ENCODE measurements at places on chromosomes 6 and 20.

GRCh38 chr6:170247178-170247701 is 43.6 kb downstream of the DLL1 start:
- DNase-seq, result no peak

- no peak for DNase-seq
Measured at GRCh38 chr6:154598399-154598798, 87.9 kb upstream of the CNKSR3 start.

- no peak for DNase-seq
Measured at GRCh38 chr6:138817799-138818198, 21.9 kb downstream of the ECT2L start.

DNA sequence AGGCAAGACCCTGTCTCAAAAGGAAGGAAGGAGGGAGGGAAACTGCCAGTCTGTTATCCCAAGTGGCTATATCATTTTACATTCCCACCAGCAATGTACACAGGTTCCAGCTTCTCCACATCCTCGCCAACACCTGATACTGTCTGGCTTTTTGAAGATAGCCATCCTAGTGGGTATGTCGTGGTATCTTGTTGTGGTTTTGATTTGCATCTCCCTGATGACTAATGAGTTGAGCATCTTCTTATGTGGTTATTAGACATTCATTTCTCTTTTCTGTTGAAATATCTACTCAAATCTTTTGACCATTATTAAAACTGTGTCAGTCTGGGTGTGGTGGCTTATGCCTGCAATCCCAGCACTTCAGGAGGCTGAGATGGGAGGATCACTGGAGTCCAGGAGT is 47.9 kb upstream of the ARID1B start:
- no peak for DNase-seq

DNA sequence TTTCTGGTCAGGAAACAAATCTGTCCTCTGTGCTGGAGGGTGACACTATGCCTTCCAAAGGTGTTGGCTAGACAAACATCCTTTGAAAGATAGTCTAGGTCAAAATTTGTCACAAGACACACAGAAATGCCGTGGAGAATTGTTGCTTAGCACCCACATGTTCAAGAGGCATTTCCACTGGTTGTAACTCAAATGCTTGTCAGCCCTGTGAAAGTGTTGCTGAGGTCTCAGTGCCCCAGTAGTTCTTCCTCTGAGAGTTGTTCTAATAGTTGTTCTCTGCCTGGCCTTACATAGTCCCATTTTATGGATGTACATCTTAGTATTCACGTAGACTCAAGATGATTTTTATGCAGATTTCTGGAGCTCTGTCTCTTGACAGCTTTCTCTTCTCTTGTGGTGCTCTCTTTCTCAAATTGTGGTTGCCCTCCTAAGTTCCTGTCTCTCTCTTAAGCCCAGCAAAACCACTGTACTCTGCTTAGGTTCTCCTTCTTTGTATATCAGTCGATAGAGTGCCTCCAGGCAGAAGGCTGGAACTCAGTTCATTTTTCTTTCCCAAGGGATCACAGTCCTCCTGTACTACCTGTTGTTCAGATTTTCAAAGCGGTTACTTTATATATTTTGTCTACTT is 39.5 kb upstream of the REV3L start:
- no peak for DNase-seq

- no peak for DNase-seq
Measured at GRCh38 chr6:16812993-16813392, 51.7 kb upstream of the ATXN1 start.

- DNase-seq, result no peak
Measured at GRCh38 chr6:89708316-89708715, 69.8 kb upstream of the LYRM2 start.

DNA sequence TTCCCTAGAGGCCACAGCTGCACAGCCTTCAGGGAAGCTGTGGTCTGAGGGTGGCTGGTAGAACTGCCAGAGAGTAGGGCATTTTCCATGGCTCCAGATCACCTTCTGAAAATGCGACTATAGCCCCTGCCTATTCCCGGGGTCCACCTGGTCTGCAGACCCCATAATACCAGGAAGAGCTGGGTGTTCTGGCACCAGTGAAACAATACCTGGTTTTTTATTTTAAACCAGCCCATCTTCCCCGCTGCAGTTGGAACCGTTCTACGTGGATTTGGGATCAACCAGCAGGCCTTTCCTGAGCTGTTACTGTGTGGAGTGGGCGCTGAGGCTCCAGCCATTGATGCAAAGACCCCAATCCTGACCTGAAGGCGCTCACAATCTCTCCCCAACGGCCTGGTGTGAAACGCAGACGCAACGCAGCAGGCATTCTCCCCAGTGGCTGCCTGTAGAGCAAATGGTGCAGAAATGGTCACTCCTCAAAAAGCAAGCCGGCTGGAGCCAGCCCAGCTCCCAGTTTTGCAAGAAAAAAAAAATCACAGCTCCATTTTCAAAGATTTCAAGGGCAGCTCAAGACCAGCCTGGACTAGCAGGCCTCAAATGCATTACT is 11.3 kb downstream of the NPEPL1 start:
- DNase-seq, result no peak

GRCh38 chr6:36029464-36029863 is 1.9 kb downstream of the MAPK14 start:
- no peak for DNase-seq

GRCh38 chr6:5995949-5996713 is 10.6 kb downstream of the NRN1 start:
- DNase-seq, result peak; percentile 68

GRCh38 chr6:134299236-134299635 is 18.7 kb downstream of the SGK1 start:
- peak; percentile 60 for DNase-seq

GRCh38 chr20:13028001-13028400 is 19.2 kb downstream of the SPTLC3 start:
- no peak for DNase-seq

DNA sequence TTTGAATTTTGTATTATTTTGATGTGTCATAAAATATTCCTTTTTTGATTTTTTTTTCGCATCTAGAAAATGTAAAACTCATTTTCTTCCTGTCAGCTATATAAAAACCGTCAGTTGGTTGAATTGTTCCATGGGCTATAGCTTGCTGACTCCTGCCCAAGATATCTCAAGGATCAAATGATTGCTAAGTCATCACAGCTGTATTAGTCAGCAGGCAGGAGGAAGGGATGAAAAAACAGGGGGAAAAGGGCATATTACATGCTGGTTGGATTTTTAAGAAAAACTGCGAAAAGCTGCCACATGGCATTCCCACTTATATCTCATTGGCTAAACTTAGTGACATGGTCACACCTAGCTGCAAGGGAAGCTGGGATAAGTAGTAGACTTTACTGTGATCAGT is 569.9 kb downstream of the BCKDHB start:
- no peak for DNase-seq

DNA sequence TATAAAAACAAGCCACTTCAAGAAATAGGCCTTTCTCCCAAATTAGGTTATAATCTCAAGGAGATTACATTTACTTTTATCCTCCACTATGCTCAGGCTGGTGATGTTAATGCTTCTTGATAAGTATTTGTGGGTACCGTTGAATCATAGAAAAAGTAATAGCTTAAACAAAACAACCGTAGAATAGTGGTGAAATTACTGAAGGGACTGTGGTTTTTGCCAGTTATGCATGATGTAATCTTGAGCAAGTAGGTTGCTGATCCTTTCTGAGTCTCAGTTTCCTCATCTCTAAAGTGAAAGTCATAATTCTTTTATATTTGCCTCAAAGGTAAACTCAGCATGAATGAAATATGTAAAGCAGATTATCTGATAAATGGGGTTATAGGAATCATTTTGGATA is 187.3 kb upstream of the JAG1 start:
- no peak for DNase-seq

- DNase-seq, result no peak
Measured at GRCh38 chr6:134453792-134454510, 136.0 kb upstream of the SGK1 start.

DNA sequence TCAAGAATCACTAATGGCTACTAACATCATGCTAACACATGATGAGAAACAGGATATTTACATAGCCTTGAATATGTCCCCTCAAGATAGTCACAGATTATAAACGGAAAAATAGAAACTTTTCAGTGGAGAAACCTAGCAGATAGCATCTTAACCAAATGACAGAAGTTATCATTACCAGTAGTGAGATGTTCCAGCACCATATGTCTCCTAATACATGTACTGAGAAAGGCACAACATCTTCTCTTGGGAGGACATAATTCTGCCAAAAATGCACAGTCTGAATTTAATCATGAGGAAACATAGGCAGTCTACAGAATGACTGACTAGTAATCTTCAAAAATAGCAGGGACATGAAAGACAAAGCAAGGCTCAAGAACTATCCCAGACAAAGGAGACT is 19.9 kb upstream of the PRIM2 start:
- DNase-seq, result no peak

GRCh38 chr20:43766385-43766784 is 39.6 kb upstream of the GTSF1L start:
- peak; percentile 37 for DNase-seq

DNA sequence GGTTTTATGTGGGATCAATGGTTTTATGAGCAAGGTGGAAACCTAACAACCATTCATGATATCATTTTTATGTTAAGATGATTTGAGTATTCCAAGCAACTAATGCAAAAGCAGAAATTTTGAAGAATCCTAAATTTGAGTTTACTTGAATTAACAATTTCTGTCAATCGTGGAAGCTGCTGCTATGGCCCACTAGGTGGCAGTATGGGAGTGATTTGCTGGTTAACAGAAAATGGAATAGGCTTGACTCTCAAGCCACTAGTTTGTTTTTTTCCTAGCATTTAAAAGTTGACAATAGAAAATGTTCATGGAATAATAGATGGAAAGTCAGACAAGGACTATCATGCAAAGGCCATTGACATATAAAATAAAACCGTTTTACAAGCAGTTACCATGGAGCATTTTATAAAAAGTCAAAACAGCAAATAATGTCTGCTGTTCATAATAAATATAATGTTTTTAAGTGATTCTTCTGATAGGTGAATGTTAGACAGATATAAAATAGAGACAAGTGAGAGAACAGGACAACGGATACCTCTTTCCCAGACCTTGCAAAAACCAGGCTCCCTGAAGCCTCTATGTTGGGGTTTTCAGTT is 43.0 kb upstream of the TMEM200A start:
- peak; percentile 57 for DNase-seq

GRCh38 chr6:2830183-2830582 is 11.5 kb downstream of the SERPINB1 start:
- DNase-seq, result no peak

GRCh38 chr6:161303628-161304340 is 29.9 kb upstream of the AGPAT4 start:
- no peak for DNase-seq

DNA sequence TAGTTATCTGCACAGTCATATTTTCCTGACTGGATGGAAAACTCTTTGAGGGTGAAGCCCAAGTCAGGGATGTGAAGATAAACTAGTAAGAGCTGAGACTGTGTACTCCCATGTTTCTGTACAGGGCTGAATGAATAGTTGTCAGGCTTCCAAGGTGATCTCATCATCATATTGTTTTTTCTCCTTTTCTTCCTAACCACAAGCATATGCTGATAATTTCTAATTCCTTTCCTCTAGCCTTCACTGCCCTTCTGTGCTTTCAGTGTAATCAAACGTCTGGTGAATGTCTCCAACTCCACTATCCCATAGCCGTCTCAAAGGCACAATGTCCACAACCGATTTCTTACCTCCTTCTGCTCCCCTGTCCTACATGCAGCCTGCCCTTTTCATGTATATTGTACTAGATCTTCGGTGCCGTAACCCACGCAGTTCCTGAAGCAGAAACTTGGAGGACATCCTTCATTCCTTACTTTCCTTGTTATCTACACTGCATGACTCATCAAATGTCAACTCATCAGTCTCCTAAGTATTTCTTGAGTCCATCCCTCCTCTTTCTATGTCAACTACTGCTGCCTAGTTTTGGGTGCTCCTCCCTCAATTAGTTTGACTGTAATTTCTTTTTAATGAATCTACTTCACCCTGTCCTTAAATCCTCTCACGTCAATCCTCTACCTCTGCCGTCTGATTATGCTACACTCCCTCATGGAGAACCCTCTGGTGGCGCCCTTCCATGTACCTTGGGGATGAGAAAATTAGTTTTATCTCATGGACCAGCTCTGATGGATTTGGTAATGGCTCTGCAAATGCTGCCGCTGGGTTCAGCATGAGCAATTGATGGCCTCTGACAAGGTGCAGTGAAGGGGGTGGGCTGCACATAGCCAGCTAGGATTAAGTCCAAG is 21.9 kb downstream of the NCOA7 start:
- DNase-seq, result peak; percentile 66

DNA sequence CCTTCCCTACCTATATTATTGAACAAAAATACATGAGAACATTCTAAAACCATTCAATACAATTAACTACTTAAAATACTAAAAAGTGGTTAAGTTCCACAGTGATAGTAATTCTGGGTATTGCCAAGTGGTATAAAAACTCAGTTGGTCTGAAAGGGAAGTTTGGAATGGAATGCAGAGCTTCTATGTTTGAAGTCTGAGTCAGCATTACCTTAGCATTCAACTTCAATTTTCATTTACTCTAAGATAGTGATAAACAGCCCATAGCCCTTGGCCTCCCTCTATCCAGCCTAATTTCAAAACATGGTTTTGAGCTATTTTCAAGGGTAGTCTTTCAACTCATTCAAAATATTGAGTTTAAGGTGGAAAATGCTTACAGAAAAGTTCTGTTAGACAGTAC is 140.4 kb upstream of the ASCC3 start:
- no peak for DNase-seq

DNA sequence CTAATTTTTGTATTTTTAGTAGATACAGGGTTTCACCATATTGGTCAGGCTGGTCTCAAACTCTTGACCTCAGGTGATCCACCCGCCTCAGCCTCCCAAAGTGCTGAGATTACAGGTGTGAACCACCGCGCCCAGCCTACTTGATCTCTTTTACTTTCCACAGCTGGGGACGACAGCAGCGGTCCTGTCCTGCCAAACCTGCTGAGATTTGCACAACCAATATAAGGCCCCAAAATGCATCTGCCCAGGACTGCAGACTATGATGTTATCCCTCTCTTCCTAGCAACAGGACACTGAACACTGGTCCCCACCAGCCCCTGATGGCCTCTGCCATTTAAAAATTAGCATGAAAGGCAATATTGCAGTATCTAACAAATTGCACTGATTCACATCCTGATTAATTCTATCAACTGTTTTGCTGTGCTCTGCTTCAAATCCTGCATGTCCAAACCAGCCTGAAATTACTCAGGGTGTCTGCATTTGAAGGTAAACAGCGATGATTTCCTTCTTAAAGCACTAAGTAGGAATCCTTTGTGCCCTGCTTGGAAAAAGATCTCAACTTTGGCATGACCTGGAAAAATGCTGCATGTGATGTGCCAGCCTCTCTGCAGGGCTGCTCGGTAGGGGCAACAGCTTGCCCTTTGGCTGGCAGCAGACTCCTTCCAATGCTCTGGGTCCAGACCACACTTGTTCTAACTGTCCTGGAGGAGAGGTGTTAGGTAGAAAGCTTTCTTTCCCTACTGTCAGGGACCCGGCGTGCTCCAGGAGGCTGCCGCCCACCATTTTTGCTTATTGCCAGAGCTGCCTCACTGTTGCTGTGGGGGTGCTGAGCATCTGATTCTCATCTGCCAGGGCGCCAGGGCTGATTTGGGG is 27.4 kb upstream of the PXDC1 start:
- no peak for DNase-seq

GRCh38 chr6:2861060-2861821 is 19.6 kb upstream of the SERPINB1 start:
- DNase-seq, result no peak

- no peak for DNase-seq
Measured at GRCh38 chr6:111971181-111971841, 82.6 kb upstream of the CCN6 start.

Data from adrenal gland (tissue), 19 donors.